ENCODE measurements at places on chromosomes 6 and 20. TPM values are rescaled to one million over a fixed set of nuclear protein-coding genes. Genes with fewer than 3 reads are reported as not detected.

The C6orf163 gene
- total RNA-seq: 2.6 TPM

The AGPAT4 gene
- 7.3 TPM for total RNA-seq

GRCh38 chr6:85866370-85866730 is 223.7 kb upstream of the SYNCRIP start:
- no peaks in the 10 kb centered on the region for H3K27me3 ChIP-seq
- no peak overlapping the region for H3K27ac ChIP-seq
- no peaks in the 10 kb centered on the region for H3K36me3 ChIP-seq
- H3K4me1 ChIP-seq: no peaks in the 10 kb centered on the region
- DNase-seq: peak; percentile 26

DNA sequence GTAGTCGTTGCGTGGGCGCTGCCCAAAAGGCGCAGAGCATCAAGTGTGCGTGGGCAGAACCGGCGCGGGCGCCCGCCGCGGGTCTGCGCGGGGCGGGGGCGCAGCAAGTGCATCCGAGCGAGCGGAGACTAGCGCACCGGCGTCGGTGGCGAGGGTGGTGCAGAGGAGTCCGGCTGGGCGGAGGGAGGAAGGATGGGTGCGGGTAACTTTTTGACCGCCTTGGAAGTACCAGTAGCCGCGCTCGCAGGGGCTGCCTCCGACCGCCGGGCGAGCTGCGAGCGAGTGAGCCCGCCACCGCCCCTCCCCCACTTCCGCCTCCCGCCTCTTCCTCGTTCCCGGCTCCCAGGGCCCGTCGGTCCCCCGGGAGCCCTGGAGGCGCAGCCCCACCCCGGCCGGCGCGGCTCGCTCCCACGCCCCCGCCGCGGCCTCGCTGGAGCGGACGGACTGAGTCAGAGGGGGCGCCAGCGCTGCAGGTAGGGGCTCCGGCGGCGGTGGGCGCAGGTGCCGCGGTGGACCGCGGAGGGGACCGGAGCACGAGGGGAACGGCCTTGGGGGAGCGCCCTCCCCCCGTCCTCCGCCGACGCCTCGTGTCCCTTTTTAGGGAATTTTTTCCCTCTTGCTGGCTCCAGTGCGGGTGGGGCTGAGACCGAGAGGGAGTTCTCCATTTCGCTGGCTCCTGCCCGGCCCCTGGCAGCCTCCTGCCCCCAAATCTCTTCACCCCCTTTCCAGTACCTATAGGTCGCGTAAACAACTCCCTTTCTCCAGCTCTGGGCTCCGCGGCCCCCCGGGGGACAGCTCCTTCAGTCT is 1.6 kb upstream of the DBNDD2 start:
- H3K36me3 ChIP-seq: no peaks in the 10 kb centered on the region
- no peak overlapping the region for H3K27ac ChIP-seq
- no peaks in the 10 kb centered on the region for H3K4me1 ChIP-seq
- peak; percentile 40 for DNase-seq
- H3K27me3 ChIP-seq: no peaks in the 10 kb centered on the region

DNA sequence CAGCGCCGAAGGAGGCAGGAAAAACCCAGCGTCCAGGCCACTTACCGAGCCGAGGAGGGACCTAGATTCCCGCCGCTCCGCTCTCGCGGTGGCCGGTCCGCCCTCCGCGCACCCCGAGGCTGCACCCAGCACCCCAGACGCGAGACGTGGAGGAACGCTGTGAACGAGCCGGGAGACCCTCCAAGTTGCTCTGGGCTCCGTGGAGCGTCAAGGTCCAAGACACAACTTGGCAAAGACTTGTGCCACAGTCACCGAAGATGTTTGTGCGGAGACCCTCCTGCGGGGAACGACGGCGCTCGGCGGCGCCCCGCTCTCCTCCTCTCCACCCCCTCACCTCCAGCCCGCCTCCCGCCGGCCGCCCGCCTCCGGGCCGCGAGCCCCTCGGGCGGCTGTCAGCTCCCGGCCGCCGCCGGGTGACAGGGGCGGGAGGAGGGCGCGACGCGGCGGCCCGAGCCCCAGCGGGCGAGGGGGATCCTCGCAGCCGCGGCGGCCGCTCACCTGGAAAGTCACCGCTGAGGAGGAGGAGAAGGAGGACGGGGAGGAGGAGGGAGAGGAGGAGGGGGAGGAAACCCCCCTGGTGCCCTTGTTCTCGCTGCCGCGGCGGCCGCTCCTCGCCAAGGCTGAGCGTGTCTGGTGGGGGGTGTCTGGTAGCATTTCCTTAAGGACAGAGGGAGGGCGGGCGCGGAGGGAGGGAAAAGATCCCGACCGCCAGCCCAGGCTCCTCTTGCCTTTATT is 637 bp upstream of the HIVEP2 start:
- H3K4me1 ChIP-seq: peaks cover 28% of the 10 kb centered on the region
- H3K27ac ChIP-seq: peak overlapping the region; percentile 63
- DNase-seq: no peak

Data from MCF 10A (cell line).